ENCODE measurements at places on chromosomes 13 and 19. TPM values are rescaled to one million over a fixed set of nuclear protein-coding genes. Genes with fewer than 3 reads are reported as not detected.

GRCh38 chr13:51995677-51996551 is 15.3 kb downstream of the ATP7B start:
- DNase-seq, result no peak

DNA sequence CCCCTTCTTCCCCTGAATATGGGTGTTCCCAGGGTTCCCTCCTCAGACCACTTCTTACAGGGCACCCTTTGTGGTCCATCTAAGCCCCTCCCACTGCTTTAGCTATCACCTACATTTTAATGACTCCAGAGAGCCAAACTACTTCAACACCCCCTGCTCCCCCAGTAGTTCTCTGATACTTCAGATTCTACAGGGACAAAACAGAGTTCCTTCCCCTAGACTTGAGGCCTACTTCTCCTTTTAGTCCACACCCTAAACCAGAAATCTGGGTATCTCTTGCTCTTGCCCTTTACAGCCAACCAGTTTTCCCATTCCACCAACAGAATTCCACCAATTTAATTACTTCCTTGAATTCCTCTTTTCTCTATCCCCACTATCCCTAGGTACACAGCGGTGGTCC is 107.2 kb downstream of the KCNRG start:
- no peak for DNase-seq

Gene ZNF575
- total RNA-seq, result 0.09 TPM

Gene PSG3
- total RNA-seq, result not detected

Gene SIGLECL1
- not detected for total RNA-seq

Gene SYNE4
- 1.8 TPM for total RNA-seq
